Cardiac septum (tissue), 1 donor: ENCODE measurements at places on chromosomes 16 and 17. TPM values are rescaled to one million over a fixed set of nuclear protein-coding genes. Genes with fewer than 3 reads are reported as not detected.

DNA sequence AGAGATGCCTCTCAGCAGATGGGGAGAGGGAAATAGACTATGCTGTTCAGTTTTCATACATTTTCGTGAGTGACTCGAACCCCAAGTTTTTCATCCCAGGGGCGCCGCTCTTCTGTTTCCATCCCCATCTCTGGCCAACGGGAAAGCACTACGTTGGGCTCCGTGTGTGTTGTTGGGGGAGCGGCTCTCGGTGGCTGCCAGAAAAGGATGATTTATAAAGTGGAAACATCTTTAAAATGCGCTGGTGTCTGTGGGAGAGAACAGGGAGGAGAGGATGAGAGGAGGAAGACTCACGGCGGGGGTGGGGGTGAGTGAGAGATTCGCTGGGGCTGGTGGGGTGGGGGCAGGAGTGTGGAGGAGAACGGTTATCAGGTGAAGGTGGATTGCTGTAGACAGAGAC is 5.8 kb downstream of the TBX4 start:
- no peak for DNase-seq

DNA sequence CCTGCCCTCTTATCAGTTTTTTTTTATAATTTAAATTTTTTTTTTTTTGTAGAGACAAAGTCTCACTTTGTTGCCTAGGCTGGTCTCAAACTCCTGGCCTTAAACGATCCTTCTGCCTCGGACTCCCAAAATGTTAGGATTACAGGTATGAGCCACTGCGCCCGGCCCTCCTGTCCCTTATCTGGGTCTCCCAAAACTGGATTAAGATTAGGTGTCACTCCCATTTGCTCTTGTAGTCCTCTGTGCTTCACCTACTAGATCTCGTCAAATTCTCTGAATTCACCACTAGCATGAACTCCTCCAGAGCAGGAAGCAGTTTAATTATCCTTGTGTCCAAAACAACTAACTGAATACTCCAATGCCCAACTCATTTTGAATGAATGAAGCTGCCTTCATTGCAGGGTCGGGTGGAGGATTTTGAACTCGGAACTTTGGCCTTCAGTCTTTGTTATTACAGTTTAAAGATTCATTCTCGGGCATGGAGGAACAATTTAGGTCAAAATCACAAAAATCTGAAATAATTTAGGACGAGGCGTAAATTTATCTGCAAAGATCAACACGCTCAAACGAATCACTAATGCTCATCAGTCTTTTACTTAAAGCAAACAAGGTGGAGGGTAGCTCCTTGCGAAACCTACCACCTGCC is 802 bp upstream of the ATXN2L start:
- DNase-seq = no peak

DNA sequence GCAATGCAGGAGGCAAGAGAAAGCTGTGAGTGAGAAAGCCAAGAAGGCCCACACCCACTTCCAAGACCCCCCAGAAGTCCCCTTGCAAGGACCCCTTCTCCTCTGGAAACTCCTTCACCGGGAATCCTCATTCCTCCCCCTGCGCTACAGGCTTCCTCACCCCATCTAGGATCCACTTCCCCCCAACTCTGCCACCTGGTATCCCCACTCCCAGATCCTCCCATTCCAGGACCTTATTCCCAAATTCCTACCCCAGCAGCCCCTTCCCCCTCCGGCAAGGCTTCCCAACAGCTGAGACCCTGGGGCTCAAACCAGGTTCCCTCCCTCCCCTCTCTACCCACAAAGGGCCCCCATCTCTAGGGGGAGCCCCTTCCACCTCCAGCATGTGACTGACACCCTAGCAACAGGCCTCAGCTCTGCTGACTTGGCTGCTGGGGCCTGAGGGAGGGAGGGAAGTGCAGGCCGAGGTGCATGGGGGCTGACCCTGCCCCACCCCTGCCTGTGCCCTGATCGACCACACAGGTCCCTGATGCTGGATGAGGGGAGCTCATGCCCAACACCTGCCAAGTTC is 2.1 kb downstream of the HSF4 start:
- no peak for DNase-seq

- DNase-seq = no peak
Measured at GRCh38 chr17:39238311-39238972, 12.7 kb upstream of the STAC2 start.

DNA sequence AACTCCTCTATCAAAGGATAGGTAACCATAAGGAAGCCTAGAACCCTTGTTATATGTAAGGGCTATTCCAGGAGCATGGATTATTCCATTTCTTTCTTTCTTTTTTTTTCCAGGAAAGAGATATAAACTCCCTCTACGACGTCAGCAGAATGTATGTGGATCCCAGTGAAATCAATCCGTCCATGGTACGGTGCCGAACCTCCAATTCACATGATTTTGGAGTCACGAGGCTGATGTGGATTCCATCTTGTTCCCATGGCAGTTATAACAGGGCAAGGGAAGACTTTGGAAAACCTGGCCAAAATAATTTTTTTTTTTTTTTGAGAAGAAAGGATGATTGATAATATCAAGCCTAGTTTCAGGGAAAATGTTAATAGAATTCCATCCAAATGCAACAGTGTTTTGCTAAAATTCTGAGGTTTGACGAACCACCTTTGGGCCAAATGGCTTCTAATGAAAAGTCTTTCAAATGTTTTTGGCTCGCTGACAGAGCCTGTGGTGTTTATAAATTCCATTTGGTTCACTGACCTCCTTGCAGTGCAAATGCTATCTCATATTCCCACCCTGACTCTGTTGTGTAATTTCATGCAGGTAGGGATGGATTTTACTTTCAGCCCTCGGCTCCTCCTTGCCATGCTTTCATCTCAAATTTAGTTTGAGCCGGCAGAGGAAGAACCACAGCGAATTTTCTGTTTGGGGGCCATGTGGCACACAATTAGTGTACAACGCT is 90.0 kb downstream of the SDR42E1 start:
- DNase-seq = no peak

GRCh38 chr17:17710728-17711541 is 29.7 kb downstream of the RAI1 start:
- no peak for DNase-seq

DNA sequence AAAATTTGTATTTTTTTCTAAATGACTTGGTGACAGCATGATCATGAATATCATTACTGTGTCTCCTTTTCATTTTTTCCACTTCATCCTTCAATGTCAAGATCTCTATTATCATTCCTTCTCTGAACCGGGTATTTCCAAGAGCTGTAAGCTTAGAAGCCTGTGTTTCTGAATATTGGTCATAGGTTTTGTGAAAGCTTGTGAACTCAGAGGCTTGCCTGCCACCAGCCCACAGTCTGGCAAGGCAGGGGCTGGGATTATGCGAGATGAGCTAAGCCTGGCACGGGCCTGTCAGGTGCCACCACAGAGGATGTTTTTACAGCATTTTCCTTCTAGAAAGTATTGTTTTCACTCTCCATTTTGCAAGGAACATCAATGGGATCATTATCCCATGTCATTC is 92.8 kb downstream of the MYH10 start:
- DNase-seq = no peak

DNA sequence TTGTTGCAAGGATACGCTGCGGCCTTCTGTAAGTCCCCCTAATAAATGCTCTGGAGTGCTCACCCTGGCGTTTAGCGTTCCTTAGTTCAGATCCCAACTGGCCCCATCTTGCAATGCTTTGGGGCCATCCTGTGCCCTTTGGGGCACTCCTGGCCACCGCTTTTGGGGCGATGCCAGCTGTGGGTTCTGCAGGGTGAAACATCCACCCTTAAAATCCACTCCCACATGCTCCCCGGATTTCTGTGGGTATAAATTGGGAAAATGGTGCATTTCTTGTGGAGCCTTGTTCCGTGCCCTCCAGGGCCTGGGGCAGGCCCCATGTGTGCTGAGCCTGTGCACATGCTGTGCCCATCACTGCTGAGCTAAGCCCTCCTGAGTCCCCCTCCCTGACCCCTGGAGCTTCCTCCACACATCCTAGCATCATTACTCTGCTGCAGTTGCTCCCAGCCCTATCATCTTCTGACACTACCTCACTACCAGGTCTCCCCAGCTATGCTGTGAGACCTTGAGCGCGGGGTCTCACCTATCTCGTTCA is 6.0 kb downstream of the MSRB1 start:
- no peak for DNase-seq

GRCh38 chr17:75652934-75653549 is 13.9 kb downstream of the RECQL5 start:
- no peak for DNase-seq

GRCh38 chr16:1706386-1707192 is 594 bp downstream of the MAPK8IP3 start:
- DNase-seq = no peak

DNA sequence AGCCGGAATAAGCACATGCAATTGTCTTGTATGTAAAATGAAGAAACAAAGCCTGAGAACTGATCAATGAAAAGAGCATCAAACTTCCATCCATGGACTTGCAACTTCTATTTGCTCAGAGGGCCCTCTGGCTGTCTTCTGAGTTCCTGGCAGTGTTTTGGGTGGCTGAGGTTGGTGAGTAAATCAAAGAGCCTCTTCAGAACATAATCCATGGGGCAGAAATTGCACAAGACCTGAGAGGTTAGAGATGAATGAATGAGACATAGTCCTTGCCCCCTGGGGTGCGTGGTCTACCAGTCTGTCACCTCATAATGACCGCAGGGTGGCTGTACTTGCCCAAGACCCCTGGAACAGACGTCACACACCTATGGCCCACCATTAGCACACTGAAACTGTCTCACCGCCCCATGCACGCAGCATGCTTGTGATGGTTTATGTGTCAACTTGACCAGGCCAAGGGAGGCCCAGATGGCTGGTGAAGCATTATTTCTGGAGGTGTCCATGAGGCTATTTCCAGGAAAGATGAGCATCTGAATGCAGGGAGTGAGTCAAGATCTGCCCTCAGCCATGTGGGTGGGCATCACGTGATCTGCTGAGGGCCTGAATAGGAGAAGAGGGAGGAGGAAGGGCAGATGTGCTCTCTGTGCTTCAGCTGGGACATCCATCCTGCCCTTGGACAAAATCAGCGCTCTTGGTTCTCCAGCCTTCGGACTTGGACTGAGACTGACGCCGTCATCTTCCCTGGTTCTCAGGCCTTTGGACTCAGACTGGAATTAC is 8.3 kb downstream of the PIK3R6 start:
- DNase-seq = peak; percentile 63

DNA sequence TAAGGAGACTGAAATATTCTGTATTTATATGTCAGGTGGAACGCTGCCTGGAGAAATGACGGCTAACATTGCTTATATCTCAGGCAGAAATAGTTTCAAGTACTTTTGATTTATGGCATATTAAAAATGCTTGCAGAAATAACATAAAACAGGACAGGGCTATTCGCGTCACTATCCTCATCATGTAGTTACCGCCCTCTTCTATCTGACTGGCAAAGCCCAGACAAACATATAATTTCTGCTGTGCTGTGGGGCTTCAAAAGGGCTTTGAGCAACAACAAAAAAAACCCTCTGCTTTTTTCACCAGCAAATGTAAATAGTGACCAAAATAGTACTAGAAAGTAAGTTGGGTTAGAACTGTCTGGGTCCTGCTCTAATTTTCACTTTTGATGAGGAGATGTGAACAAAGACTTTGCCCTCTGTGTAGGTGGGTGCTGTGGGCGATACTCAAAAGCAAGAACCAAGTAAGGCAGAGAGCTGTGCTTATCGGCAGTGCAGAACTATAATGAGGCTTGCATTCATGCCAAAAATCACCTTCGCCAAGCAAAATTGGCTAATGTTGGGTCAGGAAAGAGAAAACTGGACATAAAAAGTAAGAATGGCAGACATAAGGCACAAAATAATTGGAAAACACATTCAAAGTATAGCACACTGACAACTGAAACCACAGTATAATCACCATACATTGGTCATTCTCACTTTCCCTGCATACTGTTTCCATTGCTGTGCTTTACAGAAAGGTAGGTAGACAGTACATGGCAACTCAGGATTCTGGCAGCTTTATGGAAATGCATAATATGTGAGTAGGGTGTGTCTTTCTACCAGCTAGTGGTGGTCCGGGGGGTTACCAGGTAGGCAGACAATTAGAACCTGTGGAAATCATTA is 151.2 kb upstream of the AXIN2 start:
- no peak for DNase-seq

GRCh38 chr16:2770057-2770951 is 6.8 kb downstream of the ELOB start:
- DNase-seq = no peak

- DNase-seq = no peak
Measured at GRCh38 chr16:31022544-31023251, 10.7 kb upstream of the STX4 start.

- DNase-seq = no peak
Measured at GRCh38 chr16:71369494-71369893, 11.0 kb downstream of the CALB2 start.

GRCh38 chr16:68384288-68385161 is 63.8 kb downstream of the SMPD3 start:
- no peak for DNase-seq

DNA sequence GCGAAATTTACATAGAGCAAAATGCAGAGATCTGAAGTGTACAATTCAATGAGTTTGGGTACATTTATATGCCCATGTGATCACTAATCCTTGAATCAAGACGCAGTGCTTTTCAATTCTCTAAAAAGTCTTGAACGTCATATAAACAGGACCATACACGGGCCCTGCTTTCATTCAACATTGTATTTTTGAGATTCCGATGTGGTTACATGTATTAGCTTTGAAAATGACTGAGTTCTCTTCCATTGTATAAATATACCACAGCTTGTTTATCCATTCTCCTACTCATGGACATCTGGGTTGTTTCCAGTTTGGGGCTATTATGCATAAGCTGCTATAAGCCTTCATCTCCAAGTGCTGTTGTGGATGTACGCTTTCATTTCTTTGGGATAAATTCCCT is 45.5 kb downstream of the ZCCHC14 start:
- no peak for DNase-seq

GRCh38 chr16:48271728-48272127 is 24.4 kb upstream of the ABCC11 start:
- DNase-seq = no peak

DNA sequence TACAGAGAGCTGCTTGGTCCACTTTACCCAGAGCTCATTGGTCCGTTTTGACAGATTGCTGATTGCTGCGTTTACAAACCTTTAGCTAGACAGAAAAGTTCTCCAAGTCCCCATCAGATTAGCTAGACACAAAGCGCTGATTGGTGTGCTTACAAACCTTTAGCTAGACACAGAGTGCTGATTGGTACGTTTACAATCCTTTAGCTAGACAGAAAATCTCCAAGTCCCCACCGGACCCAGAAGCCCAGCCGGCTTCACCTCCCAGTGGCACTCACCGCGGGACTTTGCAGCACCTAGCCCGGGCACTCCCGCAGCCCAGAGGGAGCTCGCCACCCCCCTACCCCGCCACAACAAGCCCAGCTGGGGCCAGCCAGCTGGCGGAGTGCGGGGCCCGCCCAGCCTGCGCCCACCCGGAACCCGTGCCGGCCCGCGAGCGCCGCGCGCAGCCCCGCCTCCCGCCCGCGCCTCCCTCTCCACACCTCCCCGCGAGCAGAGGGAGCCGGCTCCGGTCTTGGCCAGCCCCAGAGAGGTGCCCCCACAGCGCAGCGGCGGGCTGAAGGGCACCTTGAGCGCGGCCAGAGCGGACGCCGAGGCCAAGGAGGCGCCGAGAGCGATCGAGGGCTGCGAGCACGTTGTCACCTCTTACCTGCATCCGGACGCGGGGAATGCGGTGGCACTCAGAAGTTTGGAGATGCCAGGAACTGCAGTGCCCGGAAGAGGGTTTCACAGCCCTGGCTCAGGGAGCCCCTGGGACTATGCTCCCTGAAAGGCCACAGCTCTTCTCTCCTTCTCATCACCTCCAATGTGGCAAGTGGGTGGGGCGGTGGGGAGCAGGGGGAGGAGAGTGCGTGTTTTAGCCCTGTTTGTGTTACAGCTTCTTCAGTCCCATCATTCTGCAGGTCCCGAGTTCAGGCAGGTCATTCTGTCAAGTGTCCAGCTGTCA is 1504.5 kb downstream of the CDH11 start:
- DNase-seq = no peak

The OTOP2 gene
- not detected for total RNA-seq

The CACNA1G gene
- 0.13 TPM for total RNA-seq

The CBFA2T3 gene
- total RNA-seq = 5.9 TPM

The CLEC3A gene
- not detected for total RNA-seq

The NOL11 gene
- 22.0 TPM for total RNA-seq
